Pancreas (tissue), 10 donors: ENCODE measurements at places on chromosomes 11 and 22. TPM values are rescaled to one million over a fixed set of nuclear protein-coding genes. Genes with fewer than 3 reads are reported as not detected.
A peak's percentile ranks its signal among the peaks of the same experiment; 100 is the strongest.

Gene DRD4
- 2.4 TPM for polyA plus RNA-seq

Gene DEPDC7
- 2.6 TPM for polyA plus RNA-seq

Gene ENTHD1
- not detected for polyA plus RNA-seq

Gene OR52H1
- not detected for polyA plus RNA-seq

Gene STK33
- polyA plus RNA-seq: 10.1 TPM

Gene MMP7
- polyA plus RNA-seq: 34.4 TPM

Gene TECTA
- 0.73 TPM for polyA plus RNA-seq

Gene CRYBB1
- 0.14 TPM for polyA plus RNA-seq

Gene C11orf52
- 23.3 TPM for polyA plus RNA-seq

Gene SMC1B
- polyA plus RNA-seq: not detected

Gene PPP6R3
- polyA plus RNA-seq: 19.5 TPM

Gene TAF10
- polyA plus RNA-seq: 116 TPM

Gene PDGFD
- polyA plus RNA-seq: 9.9 TPM

Gene CRYBB3
- polyA plus RNA-seq: 0.72 TPM

Gene PRR5
- 23.0 TPM for polyA plus RNA-seq

Gene UBQLNL
- 0.53 TPM for polyA plus RNA-seq

DNA sequence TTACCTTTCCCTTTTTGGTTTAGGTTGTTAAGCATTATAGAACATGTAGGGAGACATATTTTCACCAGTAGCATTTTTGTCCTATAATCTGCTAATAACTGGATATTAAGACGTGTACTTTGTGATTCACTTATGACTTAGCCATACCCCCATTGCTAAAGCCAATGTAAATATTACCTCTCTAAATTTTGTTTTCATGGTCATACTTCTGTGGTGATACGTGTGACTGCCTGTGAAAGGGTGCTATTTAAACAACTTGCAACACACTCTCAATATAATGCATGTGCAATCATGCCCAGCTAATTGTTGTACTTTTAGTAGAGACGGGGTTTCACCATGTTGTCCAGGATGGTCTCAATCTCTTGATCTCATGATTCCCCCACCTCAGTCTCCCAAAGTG lies 36.2 kb upstream of the PAK1 start:
- H3K36me3 ChIP-seq: no peaks in the 10 kb centered on the region
- H3K27me3 ChIP-seq: no peaks in the 10 kb centered on the region
- no peaks in the 10 kb centered on the region for H3K4me1 ChIP-seq
- no peak for DNase-seq
- no peak overlapping the region for H3K27ac ChIP-seq
- no peak overlapping the region for H3K4me3 ChIP-seq

DNA sequence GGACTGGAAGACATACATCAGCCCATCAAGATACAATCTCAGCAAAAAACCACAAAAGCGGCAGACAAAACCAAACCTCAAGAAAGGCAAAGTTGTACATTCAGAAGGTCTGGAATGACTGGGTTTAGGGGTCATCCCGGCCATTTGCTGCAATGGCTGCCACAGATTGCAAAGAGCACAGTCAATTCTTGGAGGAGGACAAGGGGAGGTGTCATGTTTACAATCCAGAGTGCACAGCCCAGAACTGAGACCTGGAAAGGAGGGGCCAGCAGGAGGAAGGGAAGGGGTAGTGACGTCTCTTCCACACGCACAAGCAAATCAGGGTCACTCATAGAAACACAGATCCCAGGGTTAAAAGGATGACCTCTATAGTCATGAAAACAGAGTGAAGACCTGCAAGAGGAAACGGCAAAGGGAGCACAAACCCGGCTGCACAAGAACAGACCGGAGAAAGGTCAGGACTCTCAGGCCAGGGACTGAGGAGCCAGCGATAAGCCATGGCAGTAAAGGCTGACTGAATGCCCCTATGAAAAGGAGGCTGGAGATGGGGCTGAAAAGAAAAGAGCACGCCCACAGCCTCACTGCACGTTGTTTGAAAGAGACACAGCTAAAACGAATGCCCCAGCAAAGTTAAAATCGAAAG lies 18.2 kb upstream of the MUC5AC start:
- no peaks in the 10 kb centered on the region for H3K36me3 ChIP-seq
- H3K27me3 ChIP-seq: no peaks in the 10 kb centered on the region

- H3K27me3 ChIP-seq: no peaks in the 10 kb centered on the region
- H3K4me3 ChIP-seq: no peak overlapping the region
- no peak for DNase-seq
- H3K36me3 ChIP-seq: no peaks in the 10 kb centered on the region
- H3K27ac ChIP-seq: no peak overlapping the region
- H3K4me1 ChIP-seq: no peaks in the 10 kb centered on the region
Measured at GRCh38 chr22:48889887-48890692, 937.6 kb downstream of the BRD1 start.

- no peaks in the 10 kb centered on the region for H3K4me1 ChIP-seq
- DNase-seq: no peak
- no peaks in the 10 kb centered on the region for H3K27me3 ChIP-seq
Measured at GRCh38 chr11:122168218-122168617, 52.2 kb upstream of the BLID start.

GRCh38 chr11:95469258-95469657 lies 238.3 kb upstream of the SESN3 start:
- DNase-seq: no peak
- H3K27ac ChIP-seq: no peak overlapping the region
- no peak overlapping the region for H3K4me3 ChIP-seq
- no peaks in the 10 kb centered on the region for H3K36me3 ChIP-seq

DNA sequence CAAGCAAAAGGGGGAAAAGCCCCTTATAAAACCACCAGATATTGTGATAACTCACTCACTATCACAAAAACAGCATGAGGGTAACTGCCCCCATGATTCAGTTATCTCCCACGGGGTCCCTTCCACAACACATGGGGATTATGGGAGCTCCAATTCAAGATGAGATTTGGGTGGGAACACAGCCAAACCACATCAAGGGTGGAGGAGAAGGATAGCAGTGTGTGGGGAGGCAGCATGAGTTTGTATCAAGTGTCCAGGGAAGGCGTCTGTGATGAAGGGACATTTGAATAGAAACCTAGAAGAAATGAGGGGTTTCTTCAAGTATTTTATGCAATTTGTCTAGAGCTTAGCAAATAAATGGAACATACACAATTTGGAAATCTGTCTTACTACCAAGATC lies 98.2 kb downstream of the SLC1A2 start:
- H3K4me1 ChIP-seq: peaks cover 39% of the 10 kb centered on the region
- no peaks in the 10 kb centered on the region for H3K27me3 ChIP-seq
- H3K36me3 ChIP-seq: no peaks in the 10 kb centered on the region
- H3K27ac ChIP-seq: peak overlapping the region; percentile 87
- no peak for DNase-seq

GRCh38 chr11:12735262-12735661 lies 61.0 kb downstream of the TEAD1 start:
- H3K27me3 ChIP-seq: no peaks in the 10 kb centered on the region

GRCh38 chr22:50260801-50261614 lies 475 bp downstream of the MAPK12 start:
- DNase-seq: no peak
- H3K27ac ChIP-seq: no peak overlapping the region
- no peaks in the 10 kb centered on the region for H3K36me3 ChIP-seq
- H3K27me3 ChIP-seq: no peaks in the 10 kb centered on the region
- no peaks in the 10 kb centered on the region for H3K4me1 ChIP-seq

DNA sequence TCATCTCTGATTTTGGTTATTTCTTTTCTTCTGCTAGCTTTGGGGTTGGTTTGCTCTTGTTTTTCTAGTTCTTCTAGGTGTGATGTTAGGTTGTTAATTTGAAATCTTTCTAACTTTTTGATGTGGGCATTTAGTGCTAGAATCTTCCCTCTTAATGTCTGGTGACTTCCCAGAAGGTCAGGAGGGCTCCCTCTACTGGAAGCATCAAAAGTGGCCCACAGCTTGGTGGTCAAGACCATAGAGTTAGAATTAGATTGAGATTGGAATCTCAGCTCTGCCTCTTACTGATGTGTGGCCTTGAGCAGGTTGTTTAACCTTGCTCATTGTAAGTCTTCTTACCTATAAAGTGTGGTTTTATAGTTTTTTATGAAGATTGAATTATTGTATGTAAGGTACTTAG lies 99.3 kb downstream of the FDX1 start:
- H3K27me3 ChIP-seq: no peaks in the 10 kb centered on the region
- no peak overlapping the region for H3K4me3 ChIP-seq
- no peaks in the 10 kb centered on the region for H3K36me3 ChIP-seq
- no peak for DNase-seq

DNA sequence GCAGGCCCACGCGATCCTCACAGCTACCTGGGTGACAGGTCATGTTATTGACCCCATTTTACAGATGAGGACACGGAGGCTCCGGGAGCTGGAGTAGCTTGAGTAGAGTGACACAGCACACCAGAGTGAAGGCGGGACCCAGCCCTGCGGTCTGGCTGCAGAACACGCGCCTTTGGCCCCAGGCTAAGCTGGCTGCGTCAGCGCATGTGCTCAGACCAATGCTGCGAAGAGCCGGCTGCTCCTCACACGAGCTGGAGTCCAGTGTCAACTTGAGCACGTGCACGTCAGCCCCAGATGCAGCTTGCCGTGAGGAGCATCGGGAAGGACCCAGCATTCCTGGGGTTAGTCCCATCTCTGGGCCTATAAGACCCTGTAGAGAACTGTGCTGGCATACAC lies 49.9 kb downstream of the SCUBE1 start:
- no peak overlapping the region for H3K4me3 ChIP-seq
- no peak for DNase-seq
- H3K36me3 ChIP-seq: no peaks in the 10 kb centered on the region

DNA sequence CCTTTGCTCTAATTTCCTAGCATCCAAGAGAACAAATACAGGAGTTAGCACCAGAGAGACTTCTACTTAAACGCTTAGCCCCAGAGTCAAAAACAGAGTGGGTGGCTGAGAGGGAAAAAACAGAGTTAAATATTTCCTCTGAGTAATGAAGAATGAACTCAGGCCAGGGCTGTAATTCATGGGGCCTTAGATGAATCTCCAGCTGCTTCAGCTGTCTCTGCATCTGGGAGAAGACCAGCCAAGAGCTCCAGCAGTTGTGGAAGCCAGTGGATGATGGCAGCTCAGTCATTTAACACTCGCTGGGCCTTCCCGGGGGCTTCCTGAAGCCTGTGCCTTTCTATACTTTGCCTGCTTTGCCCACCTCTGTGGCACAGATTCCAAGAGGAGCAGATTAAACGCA lies 5.7 kb upstream of the ADAMTS15 start:
- H3K4me1 ChIP-seq: no peaks in the 10 kb centered on the region
- H3K36me3 ChIP-seq: no peaks in the 10 kb centered on the region

DNA sequence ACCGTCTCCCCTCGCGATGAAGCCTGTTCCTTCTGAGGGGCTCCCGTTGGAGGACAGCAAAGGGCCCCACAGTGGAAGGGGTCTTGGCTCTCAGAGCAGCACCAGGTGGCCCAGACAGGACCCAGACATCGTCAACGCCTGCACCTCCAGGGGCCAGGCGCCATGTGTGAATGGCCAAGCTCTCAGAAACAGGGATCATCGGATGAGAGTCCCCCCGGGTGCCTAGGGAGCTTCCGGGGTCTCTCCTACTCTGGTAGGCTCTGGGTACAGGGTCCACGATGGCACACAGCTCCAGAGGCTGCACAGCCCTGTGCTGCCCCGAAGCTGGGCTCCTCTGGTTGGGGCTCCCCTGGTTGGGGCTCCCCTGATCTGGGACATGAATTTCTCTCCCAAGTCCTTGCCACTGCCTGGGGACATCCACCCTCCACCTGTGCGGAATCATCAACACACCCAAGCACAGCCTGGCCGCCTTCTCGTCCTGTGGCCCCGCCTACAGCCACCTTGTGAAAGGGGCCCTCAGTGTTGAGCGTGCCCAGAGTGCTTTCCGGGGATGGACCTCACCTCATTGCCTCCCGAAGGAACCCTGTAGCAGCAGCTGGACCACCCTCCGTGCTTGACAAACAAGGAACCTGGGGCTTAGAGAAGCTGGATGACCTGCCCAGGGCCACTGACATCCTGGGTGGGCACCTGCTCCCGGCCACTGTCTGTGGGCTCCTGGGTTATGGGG lies 929.0 kb downstream of the BRD1 start:
- H3K36me3 ChIP-seq: no peaks in the 10 kb centered on the region
- no peaks in the 10 kb centered on the region for H3K27me3 ChIP-seq
- H3K27ac ChIP-seq: no peak overlapping the region
- no peaks in the 10 kb centered on the region for H3K4me1 ChIP-seq

- H3K27me3 ChIP-seq: no peaks in the 10 kb centered on the region
- no peaks in the 10 kb centered on the region for H3K36me3 ChIP-seq
- H3K4me3 ChIP-seq: no peak overlapping the region
- no peak overlapping the region for H3K27ac ChIP-seq
- no peaks in the 10 kb centered on the region for H3K4me1 ChIP-seq
Measured at GRCh38 chr11:107732689-107733051, 20.8 kb upstream of the SLN start.

DNA sequence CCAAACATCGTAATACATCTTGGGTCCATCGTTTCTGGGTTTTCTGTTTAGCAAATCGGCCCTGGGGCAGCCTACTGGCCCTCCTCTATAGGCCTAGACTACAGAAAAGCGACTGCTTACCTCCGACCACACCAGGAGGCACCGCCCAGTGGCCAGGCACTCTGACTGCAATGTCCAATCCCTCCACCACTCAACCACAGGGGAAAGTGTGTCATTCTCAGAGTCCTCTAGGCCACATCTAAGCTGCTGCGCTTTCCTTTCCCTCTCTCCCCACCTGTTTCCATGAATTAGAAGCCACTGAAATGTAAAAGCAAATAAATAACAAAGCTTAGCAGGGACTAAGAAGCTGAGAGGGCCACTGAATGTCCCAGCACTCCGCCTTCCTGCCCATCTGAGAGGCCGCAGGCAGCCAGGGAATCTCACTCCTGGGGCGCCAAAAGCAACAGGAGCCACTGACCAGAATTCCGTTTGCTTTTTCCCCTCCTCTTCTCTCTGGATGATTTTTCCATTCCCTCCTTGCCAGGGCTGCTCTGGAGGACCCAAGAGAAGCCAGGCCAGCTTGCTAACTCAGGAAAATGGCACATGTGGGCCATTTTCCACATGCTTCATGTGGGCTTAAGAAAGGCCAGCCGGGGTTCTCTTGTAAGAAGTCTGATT lies 50.1 kb upstream of the FLI1 start:
- no peaks in the 10 kb centered on the region for H3K36me3 ChIP-seq
- no peak overlapping the region for H3K4me3 ChIP-seq
- DNase-seq: no peak
- H3K27me3 ChIP-seq: no peaks in the 10 kb centered on the region

DNA sequence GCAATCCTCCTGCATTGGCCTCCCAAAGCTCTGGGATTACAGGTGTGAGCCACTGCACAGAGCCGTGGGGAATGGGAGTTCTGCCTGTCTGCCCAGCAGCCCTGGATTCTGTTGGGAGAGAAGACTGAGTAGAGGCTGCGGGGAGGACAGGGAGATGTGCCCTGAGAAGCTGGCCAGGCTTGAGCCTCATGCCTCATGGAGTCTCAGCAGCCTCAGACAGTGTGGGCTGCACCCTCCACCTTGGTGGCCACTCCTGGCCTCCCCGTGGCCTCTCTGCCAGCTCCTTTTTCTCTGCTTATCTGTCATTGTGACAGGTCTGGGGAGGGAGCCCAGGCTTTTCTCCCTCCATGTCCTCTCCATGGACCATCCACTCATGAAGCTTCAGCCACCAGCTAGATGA lies 43.2 kb downstream of the DKK3 start:
- no peaks in the 10 kb centered on the region for H3K36me3 ChIP-seq
- no peaks in the 10 kb centered on the region for H3K4me1 ChIP-seq
- no peak overlapping the region for H3K27ac ChIP-seq
- DNase-seq: no peak
- no peak overlapping the region for H3K4me3 ChIP-seq
